ENCODE measurements at places on chromosomes 7 and 10.

- no peak for DNase-seq
Observed at GRCh38 chr7:88338503-88338902, 31.8 kb upstream of the STEAP4 start.

DNA sequence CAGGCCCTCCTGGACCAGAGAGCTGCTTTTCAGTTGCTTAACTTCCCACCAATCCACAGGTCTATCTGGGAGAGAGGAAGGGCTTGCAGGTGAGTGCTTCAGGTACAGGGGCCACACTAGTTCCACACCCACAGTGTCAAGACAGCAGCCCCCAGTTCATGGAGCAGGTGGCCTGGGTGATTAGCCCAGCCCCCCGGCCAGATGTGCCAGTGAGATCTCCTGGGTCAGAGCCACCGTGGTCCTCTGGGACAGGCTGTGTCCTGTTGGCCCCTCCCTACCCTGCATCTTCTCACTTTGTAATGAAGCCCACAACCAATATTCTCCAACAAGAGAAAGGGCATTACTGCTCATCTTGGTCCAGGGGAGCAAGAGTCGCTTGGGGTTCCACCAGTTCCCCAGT is 30.6 kb downstream of the DRGX start:
- DNase-seq: no peak

DNA sequence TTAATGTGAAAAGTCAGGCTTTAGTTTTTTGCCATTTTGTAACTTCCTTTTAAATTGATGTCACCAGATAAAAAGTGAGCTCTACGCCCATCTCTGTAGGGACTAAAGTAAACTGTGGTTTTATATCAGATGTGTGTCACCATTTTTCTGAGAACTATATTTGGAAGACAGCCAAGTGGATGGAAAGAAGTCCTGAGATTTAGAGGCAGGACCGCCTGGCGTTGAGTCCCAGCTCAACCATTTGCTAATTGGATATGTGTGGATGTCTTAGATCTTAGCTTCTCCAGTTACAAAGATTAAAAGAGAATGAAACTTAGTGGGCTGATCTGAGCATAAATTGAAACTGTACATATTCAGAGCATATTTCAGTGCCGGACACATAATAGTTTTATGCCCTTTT is 691.6 kb upstream of the CELF2 start:
- no peak for DNase-seq

DNA sequence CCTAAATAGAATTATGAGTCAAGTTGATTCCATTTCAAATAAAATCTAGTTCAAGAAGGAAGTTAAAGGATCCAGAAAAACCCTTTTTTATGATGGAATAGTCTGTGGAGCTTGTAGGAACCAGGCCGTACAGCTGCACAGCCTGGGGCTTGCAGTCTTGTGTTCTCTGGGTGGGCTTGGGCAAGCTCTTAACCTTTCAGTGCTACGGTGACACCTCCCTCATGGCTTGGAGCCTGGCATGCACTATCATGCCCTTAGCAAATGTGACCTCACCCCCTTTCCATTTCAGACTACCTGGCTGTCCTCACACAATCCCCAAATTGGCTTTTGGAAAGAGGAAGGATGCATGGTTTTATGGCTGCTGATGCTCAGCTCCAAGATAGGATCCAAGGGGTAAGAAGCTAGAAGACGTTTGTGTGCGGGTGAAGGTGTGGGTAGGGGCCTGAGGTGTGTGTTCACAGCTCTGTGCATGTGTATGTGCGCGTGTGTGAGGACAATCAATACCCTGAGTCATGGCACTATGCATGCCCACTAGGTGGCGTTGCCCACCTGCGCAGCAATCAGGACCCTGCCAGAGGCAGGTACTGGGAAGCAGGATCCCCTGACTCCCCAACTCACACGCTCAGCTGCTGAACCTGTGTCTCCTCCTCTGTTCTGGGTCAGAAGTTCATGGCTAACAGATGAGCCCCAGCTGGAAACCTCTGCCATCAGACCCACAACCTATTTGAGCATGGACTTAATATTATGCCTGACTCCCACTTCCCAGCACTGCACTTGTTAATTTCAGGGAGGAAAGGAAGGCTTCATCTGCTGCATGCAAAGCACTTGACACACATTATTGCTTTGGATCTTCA is 113.4 kb downstream of the PTPN20 start:
- peak; percentile 45 for DNase-seq

DNA sequence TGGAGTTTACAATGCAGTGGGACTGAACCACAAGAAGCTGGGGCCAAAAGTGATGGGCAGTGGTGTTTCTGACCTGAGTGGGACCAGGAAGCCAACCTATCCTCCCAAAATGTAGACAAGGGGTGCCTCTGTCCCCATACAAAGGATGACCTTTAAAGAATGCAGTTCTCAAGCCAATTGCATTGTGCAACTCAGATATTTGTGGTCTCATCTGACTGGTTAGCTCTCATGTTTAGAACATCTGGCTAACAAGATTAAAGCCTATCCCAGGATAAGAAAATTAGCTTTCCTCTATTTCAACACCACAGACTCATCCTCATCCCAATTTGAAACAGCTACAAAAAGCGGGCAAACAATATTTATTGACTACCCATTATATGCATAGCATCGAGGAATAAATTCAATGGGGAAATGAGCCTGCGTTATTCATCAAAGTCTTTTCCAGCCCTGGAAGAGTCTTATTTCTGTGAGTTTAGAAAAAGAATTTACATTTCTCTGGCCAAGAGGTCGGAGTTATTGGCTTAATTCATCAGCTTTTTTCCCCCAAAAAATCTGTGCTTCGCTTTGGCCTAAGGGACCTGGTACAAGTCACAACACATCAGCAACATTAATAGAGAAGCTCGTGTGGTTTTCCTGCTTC is 26.7 kb downstream of the ELMO1 start:
- DNase-seq: no peak

DNA sequence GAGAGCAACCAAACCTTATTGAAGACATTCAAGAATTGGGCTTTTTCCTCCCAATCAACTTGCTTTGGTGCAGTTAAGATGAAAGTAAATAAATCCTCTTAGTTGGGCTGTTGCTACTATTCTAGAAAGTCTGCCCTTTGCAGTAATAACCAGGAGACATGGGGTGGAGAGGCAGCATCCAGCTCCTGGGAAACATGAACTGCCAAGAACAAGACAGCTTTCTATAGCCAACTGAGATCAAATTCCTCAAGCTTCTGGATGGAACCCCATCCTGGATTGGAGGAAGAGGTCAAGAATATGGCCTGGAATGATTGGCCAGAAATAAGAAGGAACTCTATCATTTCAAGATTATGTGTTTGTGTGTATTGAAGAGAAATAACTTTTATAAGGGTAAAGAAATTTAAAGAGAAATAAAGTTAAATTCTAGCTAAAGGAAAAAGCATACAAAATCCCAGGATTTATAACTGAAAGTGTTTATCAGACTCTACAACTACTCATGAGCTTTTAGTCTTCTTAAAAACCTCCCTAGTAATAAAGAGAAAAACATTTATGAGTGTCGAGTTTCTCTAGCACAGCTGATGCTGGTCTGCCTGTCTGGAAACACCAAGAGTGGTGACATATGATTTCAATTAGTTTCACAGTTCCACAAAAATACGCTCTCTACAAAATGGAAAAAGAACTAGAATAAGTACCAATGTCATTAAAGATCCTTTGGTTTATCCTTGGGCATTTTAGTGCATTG is 70.1 kb upstream of the COL1A2 start:
- no peak for DNase-seq

DNA sequence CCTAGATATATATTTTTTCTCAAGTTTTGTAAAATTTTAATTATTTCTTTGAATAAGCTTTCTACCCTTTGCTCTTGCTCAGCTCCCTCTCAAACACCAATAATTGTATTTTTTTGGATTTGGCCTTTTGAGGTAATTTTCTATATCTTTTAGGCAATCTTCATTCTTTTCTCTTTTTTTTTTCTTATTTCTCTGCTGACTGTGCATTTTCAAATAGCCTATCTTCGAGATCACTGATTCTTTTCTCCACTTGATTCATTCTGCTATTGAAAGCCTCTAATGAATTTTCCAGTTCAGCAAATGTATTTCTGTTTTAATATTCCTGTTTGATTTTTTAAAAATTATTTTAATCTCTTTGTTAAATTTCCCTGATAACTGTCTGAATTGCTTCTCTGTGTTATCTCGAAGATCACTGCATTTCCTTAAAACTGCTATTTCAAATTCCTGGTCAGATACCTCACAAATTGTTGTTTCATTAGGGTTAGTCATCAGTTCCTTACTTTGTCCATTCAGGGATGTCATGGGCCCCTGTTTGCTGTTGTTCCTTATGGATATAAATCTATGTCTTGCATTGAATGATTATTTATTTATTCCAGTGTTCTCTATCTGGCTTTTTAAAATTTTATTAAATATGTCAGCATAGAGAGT is 100.1 kb upstream of the UNC5B start:
- no peak for DNase-seq

GRCh38 chr10:3763852-3764625 is 21.0 kb downstream of the KLF6 start:
- DNase-seq: no peak

DNA sequence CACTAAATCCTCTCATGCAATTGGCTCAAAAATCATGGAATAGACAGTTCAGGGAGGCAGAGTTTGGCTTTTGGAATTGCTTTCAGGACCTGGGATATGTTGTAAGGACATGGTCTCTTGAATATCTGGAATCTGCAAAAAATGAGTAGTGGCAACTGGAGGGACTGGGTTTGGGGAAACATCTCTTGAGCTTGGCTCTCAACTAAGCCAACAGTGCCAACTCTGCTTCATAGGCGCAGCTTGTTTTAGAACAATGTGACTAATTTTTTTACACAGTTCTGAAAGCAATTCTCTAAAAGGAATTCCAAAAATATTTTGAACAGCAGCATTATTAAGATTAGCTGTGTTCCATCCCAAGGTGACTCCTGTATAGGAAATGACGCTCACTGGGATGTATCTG is 121.5 kb upstream of the DPP6 start:
- no peak for DNase-seq

- no peak for DNase-seq
Observed at GRCh38 chr10:12834116-12834665, 167.3 kb downstream of the CCDC3 start.

DNA sequence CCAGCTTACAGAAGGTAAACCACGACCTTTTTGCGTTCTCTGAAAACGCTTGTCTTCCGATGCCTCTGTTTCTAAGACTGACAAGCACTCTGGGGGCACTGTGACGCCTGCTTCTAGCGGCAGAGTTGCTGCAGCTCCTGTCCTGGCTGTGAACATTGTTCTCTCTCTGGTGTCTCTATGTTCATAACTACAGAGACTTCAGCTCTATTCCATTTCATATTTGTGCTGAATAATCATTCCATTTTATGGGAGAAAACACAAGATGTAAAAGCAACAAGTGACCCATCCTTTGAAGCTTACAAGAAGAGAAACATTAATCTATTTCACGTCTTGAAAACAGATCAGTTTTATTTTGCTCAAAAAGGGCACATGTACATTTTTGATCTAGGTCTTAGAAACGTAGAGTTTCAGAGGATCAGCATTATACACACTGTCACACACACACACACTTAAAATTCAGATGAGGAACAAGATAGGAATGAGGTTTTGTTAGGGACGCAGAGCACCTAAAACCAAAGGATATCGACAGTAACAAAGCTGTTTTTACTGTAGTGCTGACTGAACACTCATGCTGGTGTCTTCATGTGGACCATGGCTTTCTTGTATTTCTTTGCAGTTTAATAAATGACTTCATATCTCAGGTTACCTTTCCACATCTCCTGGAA is 3.0 kb downstream of the IKZF1 start:
- DNase-seq: no peak

DNA sequence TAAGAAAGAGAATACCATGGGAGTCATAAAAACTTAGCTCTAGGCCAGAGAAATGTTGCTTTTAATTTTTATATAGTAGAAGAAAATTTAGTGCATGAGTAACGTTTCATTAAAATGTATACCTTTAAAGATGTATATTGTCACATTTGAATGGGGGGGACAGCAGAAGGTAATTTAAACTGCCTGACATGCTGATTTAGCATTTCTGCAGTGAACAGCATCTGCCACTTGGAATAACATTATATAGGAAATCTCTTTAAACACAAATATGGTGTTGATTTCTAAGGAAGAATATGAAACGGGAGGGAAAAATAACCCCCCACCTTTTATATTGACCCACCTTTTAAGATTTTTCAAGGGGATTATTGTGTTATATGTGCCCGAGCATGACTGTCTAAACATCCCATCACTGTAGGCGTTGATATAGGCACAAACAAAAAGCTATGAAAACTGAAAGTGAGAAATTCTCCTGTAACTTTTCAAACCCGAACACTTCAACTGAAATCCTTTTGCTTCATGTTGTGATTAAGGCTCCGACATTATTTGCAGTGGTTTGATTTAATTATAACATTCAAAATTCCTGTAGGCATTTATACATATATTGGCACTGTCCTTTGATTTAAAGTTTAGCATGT is 244.7 kb upstream of the CELF2 start:
- DNase-seq: no peak

DNA sequence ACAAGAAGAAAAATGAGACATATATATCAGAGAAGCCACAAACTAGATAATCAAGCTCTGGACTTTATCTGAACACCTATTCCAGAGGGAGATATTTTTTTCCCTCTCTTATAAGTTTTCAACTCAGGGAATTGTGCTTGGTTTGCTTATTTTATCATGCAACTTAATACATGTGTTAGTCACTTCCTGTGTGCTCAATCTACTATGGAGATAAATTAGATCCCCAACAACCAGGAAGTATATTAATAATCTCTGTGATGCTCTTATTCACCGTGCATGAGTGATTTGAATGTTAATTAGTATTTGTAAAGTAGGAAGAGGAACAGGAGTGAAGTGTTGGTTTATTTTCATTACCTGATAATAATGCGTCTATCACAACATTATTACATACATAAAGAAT is 38.8 kb upstream of the ZNF365 start:
- DNase-seq: no peak
